ENCODE measurements at places on chromosomes 16 and 17.
A peak's percentile ranks its signal among the peaks of the same experiment; 100 is the strongest.

GRCh38 chr16:57297856-57298255 lies 13.4 kb upstream of the PLLP start:
- DNase-seq: no peak

DNA sequence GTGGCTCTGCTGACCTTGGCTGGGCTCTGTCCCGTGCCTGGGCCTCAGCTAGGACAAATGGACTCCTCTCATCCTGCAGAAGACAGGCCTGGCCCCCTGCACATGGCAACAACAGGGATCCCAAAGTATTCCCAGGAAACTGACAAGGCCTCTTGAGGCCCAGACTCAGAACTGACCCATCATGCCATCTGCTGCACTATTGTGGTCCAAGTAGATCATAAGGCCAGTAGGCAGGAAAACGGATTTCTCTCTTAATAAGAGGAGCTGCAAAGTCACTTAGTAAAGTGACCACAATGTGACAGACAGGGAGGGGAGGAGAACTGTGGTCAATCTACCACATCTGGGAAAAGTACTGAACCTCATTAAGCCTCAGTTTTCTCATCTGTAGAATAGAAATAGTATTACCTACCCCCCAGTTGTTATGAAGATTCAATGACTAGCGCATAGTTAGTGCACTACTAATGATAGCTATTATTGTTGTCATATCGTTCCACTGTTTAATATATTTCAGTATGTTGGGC lies 62.1 kb upstream of the TNRC6A start:
- no peak for DNase-seq

- no peak for DNase-seq
These were observed 16.6 kb downstream of the RBFOX3 start for GRCh38 chr17:79594271-79594670.

- DNase-seq: no peak
These were observed 65.7 kb upstream of the BCAR1 start for GRCh38 chr16:75317101-75317522.

DNA sequence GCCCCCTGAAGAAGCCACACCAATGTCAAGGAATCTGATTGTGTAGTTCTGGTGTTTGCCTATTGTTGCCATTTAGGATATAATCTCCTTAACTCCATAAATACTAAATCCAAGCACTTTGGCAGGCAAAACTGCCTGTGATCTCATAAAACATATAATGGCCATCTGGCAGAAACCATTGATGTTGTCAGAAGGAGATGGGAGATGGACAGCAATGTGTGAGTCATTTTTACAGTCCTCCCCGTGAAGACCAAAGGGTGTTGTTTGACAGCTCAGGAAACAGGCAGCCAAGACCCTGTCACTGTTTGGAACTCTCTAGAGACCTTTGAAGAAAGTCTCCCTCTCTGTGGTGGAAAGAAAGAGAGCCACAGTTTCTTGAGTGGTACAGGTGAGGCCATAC lies 454.1 kb downstream of the HS3ST3B1 start:
- DNase-seq: no peak

GRCh38 chr17:231966-232807 lies 50.7 kb upstream of the DOC2B start:
- no peak for DNase-seq

DNA sequence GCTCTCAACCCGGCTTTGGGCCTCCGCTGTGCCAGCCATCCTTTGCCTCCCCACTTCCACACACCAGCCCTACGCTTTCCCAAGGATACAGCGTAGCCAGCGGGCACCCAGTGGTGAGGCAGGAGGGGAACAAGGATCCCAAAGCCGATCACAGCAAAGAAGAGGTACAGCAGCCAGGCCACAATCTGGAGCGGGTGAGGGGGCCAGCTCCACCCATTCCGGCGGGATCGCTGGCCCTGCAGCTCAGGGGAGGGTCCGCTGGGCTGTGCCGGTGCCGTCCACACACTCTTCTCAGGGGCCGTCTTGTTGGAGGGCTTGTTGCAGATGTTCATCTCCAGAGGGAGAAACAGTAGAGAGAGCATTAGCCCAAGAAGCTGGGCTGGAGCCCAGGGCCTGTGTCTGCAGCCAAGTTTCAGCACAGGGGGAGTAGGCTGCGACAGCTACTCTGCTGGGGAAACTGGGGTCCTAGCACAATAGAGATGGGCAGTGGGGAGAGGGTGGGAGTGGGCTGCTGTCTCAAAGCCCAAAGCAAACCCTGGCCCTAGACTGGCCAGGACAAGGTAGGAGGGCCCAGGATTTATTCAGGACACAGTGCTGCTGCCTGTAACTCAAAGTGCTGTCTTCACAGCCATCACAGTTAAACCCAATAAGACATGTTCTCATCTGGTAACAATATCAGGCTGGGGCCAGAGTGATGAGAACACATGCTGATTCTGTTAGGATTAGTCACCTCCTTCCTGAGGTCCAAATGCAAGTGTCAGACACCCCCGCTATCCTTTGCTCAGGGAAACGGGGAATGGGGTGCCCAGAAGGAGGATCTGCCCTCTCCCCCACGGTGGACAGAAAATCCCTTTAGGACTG lies 9.9 kb downstream of the ZDHHC1 start:
- DNase-seq: no peak

DNA sequence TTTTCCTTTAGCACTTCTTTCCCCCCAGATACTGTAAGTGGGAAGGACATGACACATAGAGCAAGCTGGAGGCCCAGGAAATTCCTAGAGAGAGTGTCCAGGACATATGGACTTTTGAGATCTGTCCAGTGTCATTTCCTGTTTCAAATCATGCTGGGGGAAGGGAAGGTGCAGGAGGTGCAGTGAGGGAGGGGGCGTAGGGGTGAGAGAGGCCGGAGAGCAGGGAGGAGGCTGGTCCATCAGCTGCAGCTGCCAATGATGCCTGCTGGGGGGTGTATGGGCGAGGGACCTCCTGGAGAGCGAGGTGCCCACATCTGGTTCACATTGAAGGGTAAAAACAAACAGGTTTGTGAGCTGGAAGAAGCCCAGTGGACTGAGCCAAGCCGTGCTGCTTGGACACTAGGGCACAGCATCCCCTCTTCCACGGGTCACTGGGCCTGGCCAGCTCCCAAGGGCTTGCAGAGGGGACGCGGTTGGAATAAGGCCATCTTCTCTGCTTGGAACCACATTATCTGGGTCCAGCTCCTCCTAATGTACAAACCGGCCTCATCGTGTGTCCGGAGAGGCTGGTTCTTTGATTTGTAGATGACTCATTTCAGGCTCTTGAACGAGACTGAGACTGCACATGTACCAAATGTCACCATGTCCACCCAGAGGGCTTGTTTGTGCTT lies 70.4 kb upstream of the SMURF2 start:
- DNase-seq: peak; percentile 39

DNA sequence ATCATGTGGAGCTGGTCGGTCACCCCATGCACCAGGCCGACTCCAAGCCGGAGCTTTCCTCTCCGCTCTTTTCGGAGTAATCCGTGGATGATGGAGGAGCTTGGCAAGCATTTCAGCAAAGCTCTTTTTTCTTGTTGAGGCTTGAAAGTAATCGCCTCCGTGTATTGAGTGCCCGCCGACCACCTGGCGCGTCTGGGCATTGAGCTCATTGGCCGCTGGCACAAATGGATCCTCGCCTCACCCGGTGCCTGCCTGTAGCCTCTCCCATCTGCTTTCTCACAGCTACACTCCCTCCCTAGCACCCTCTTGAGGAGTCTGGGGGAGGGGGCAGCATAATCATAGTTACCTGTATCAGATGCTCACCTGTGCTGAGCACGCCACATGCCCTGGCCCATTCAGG lies 148.9 kb downstream of the CMIP start:
- DNase-seq: no peak

DNA sequence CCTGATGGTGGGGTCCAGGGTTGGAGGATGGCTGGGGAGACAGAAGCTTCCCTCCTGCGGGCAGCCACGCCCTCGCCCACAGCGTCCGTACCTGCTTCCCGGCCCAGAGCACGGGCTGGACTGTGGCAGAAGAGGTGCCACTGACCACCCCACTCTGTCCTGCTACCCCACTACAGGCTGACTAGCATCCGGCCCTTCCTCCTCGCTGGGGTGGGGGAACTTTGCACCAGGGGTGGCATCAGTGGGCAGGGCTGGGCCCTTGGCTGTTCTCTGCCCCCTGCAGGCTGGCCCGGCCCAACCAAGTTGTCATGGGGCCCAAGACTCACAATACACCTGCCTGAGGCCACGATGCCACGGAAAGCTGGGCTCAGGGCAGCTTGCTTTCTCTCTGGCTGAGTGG lies 73.0 kb downstream of the KLHDC4 start:
- no peak for DNase-seq

GRCh38 chr16:85265161-85265784 lies 153.0 kb upstream of the CIBAR2 start:
- no peak for DNase-seq

DNA sequence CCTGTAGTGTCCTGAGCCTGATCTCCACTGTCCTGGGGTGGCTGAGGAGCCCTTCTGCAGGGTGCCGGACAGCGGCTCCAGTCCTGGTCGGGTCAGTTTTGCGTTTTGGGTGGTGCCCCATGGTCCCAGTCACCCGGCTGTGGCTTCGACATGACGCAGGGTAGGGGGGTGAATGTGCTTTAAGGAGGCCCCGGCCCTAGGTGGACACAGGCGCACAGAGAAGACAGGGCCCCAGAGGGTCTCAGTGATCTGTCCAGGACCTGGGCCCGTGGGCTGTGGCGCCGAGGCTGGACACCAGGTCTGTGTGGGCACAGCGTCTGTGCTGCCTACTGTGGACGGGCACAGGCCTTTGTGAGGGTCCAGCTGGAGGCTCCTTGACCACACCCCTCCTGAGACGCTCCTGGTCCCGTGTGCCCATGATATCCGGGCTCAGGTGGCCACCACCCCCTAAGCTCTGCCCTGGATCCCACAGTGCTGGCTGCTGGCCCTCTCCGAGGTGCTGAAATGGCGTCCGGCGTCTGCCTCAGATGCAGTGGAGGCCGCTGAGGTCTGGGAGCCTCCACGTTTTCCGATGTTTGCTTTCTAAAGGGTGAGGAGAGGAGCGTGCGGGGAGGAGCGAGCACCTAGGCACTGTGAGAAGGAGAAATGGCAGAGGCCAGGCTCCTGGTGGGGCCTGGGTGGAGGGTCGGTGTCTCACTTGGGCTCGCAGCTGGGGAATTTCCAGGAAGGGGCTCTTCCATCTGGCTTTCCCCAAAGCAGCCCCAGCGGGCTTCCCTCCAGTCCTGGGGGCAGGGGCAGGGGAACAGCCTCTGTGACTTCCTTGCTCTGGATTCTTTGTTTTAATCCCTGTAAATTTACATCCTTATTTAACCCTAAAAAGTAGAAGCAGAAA lies 56.1 kb upstream of the ACSF3 start:
- DNase-seq: peak; percentile 6

DNA sequence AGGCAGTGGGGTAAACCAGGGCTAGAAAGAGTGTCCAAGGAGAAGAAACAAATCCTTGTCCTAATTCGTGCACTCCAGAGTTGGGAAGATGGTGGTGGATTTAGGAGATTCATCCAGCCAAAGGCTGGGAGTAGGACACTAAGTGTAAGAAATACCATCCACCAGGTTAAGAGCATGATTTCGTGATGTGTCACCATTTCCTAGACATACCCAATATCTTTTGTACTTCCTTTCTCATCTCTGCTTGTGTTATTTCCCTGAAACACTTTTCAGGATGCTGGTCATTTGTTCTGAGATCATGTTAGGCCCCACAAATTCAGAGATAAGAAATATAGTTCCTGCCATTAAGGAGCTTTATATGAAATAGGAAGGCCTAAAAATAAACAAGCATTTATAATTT lies 106.3 kb upstream of the HLF start:
- DNase-seq: no peak

GRCh38 chr16:71927383-71927782 lies 32.1 kb downstream of the IST1 start:
- peak; percentile 88 for DNase-seq

- DNase-seq: no peak
These were observed 81.2 kb downstream of the CYB561 start for GRCh38 chr17:63364944-63365343.

GRCh38 chr16:49773534-49774475 lies 82.1 kb downstream of the ZNF423 start:
- DNase-seq: no peak

GRCh38 chr17:1423456-1424135 lies 23.6 kb upstream of the YWHAE start:
- no peak for DNase-seq

GRCh38 chr16:86960266-86960665 lies 356.9 kb downstream of the C16orf95 start:
- no peak for DNase-seq

DNA sequence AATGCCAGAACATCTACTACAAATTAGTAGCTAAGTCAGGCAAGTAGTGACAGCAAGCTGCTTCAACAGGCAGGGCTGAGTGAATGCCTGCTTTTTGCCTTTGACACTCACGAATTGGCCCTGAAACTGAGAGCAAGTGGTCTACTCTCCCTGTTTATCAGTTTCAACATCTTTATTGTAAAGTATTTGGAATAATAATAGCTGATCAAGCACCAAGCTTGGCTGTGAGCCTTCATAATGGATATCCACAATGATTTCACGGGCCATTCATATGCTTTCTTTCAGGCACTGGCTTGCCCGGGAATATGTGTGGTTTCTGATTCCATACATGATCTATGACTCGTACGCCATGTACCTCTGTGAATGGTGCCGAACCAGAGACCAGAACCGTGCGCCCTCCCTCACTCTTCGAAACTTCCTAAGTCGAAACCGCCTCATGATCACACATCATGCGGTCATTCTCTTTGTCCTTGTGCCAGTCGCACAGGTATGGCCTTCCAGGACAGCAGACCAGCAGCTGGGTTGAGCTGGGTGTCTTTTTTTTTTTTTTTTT lies 5.2 kb downstream of the TLCD3A start:
- no peak for DNase-seq

DNA sequence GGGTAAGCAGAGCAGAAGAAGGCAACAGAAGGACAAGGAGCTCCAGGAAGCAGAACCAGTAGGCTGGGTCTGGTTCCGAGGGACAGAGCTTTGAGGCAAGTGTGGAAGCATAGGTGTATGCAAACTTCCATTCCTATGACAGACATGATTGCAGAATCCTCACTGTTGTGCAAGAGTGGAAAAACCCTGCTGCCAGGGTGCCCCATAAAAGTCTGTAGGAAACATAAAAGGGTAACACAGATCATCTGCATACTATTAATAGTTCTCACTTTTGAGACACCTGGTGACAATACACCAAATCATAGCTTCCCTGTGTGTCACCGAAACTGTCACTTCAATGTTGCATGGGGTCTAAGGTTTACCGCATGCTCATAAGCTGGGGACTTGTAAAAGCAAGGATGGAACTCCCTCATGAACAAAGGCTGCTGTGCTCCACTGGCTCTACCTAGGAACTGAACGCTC lies 39.7 kb downstream of the ARHGAP17 start:
- no peak for DNase-seq

GRCh38 chr17:2853283-2854142 lies 57.3 kb downstream of the RAP1GAP2 start:
- no peak for DNase-seq

DNA sequence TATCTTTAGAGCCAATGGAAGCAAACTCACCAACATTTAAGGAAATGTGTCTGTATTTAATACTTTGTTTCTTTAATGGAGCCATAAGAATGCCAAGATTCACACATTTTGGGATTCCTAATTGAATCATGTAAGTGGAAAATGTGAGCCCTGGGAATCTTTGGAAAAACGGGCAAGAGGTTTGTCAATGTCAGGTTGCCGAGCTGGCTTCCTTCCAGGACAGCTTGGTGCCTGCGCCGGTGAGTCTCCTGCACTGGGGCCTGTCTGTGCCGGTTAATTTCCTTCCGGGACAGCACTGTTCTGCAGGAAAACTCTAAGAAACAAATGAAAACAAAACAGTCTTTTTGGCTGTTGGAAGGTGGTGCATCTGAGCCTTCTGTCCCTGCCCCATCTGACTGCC lies 210.6 kb downstream of the HAPSTR1 start:
- no peak for DNase-seq

Data from astrocyte of the cerebellum (primary cell).